Hematopoietic multipotent progenitor cell treated with erythropoietin and hydrocortisone succinate and interleukin-3 and kit ligand, for 8 days (in vitro differentiated cells): ENCODE measurements at places on chromosomes 16 and 17.
A peak's percentile ranks its signal among the peaks of the same experiment; 100 is the strongest.

GRCh38 chr17:31007695-31008373 is 37.0 kb downstream of the RNF135 start:
- no peak for DNase-seq

DNA sequence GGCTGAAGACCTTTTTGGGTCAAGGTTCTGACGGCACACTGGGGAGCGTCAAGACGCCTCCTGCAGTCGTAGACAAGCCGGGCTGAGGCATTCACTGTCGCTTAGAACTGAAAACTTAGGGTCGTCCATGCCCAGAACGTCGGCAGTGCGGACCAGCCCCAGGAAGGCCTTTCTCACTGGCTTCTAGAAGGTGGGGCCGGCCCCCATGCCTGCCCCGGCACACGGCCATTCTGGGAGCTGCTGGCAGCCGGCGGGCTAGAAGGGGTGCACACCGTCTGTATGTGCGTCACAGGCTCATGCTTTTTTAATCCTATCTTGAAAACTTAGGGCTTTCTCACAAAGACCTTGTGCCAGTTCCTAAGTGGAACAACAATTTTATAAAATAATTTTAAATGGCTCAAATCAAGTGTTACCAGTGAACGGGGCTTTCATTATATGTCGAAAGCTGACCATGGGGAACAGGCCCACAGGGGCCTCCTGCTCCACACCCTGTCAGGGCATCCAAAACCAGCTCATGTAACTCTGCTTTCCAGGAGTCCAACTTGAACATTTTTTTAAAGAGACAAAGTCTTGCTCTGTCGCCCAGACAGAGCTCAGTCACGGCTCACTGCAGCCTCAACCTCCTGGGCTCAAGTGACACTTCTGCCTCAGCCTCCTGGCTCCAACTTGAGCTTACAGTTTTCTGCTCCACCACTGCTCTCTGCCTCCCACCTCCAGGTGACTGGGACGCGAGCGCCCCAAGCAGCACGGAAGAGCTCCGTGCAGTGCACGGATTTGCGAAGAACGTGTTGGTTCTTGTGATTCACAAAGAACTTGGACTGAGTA is 111.2 kb downstream of the ANKRD11 start:
- DNase-seq = no peak

DNA sequence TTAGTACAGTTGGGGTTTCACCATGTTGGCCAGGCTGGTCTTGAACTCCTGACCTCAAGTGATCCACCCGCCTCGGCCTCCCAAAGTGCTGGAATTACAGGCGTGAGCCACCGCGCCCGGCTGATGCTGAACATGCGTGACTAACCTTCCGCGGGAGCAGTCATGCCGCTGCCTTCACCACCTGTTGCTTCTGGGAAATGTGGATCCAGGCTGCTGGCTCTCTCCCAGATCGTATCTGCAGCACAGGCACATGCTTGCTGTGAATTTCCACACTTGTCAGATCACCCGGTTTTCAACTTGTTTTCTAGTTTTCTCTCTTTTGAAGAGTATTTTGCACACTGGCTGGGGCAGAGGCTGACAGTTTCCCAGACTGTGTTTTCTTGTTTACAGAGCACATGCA is 97.9 kb downstream of the ADCY9 start:
- no peak for DNase-seq

GRCh38 chr16:53415504-53415903 is 18.8 kb upstream of the RBL2 start:
- DNase-seq = no peak

DNA sequence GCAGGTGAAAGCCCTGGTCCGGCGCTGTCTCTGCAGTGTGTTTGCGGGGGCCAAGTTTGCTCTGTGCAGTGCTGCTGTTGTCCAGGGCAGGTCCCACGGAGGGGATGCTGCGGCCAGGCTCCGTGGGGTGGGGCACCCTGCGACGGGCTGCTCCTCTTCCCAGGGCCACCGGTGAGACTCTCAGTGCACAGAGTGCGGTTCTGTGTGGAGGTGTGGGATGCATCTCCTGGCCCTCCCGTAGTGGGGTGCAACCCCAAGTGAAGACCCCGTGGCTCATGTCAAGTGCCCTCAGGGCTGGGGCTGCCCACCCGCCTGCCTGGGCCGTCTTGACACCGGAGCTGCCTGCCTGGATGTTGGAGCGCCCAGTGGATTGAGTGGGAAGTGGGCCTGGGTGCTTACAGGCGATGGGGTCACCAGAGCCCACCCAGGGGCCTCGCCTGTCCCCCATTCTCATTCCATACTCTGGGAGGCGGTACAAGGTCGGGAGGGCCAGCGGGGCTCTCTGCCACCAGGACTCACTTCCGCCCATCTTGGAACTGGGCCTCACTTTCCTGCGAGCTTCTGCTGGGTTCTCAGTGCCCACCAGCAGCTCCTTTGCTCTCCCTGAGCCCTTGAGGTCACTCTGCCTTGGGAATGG is 119.9 kb downstream of the BANP start:
- no peak for DNase-seq

GRCh38 chr17:9414471-9414870 is 161.1 kb downstream of the STX8 start:
- no peak for DNase-seq

GRCh38 chr16:84545114-84545737 is 40.8 kb upstream of the MEAK7 start:
- no peak for DNase-seq

DNA sequence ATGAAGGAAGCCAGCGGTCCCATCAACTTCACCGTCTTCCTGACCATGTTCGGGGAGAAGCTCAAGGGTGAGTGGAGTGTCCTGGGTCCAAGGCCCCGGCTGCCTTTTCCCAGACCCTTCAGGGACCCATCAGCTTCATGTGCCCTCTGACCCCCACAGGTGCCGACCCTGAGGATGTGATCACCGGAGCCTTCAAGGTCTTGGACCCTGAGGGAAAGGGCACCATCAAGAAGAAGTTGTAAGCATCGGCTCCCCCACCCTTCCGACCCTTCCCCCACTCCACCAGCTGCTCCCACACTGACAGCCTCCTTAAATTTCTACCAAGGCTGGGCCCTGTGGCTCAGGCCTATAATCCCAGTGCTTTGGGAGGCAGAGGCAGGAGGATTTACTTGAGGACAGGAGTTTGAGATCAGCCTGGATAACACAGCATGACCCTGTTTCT is 1.9 kb downstream of the MYL11 start:
- DNase-seq = no peak

GRCh38 chr17:12250973-12251372 is 230.3 kb downstream of the MAP2K4 start:
- no peak for DNase-seq

- no peak for DNase-seq
These were observed 4.3 kb downstream of the SPATA2L start for GRCh38 chr16:89697161-89697615.

- DNase-seq = no peak
These were observed 11.1 kb upstream of the PIK3R5 start for GRCh38 chr17:8976638-8977037.

DNA sequence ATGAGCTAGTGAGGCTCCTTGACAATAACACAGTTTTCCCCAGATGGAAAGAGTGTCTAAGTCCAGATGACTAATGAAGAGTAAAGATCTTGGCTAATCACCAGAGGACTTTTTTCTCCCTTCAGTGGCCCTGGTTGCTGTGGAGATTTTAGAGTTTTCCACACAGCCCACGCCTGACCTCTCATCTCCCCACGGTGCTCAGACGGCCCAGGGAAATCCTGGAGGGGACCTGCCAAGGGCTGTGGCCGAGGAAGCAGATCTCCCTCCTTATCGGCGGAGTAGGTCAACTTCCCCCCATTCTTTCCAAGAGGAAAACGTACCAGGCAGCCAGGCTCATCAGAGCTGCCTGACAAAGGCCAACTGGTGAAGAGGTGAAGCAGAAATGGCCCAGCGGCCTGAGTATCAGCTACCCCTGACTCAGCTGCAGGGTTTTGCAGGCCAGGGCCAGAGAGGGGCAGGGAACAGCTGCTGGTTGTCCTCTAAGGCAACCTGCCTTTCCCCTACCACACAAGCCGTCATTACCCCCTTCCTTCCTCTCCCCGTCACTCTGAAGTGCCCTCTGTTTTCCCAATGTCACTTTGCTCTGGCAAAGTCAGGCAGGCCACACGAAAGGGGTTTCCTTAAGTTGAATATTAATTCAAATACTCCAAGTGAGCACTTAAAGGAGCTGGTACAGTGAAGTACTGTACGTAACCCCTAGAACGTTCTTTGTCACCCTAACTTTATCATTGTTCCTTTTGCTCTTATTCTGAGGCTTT is 140.2 kb upstream of the ADAMTS18 start:
- DNase-seq = no peak

GRCh38 chr17:66448026-66448639 is 145.7 kb downstream of the PRKCA start:
- no peak for DNase-seq

- DNase-seq = no peak
These were observed 12.0 kb upstream of the CDYL2 start for GRCh38 chr16:80816356-80816755.

- DNase-seq = no peak
These were observed 35.1 kb downstream of the MARF1 start for GRCh38 chr16:15607700-15608396.

GRCh38 chr16:10756574-10756973 is 12.9 kb downstream of the NUBP1 start:
- no peak for DNase-seq

GRCh38 chr16:54455030-54455725 is 168.6 kb upstream of the IRX3 start:
- no peak for DNase-seq

GRCh38 chr16:49527611-49528010 is 154.0 kb downstream of the C16orf78 start:
- no peak for DNase-seq

DNA sequence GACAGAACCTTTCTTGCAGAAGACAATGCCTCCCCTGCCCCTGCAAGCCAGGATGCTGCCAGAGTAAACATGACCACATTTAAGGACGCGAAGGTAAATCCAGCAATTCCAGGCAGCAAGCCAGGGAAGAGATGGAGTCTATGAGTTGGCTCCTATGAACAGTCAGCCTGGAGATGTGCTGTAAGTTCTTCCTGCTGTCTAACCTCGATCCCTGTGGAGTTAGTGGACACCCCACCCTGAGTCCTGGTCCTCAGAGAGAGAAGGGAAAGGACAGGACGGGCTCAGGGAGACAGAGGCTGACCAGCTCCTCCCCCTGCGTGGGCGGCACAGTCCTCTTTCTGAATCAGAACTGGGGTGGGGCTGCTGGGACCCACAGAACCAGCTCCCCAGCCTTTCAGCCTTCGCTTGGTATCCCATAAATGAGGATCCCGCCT is 24.9 kb downstream of the CDC42EP4 start:
- no peak for DNase-seq

DNA sequence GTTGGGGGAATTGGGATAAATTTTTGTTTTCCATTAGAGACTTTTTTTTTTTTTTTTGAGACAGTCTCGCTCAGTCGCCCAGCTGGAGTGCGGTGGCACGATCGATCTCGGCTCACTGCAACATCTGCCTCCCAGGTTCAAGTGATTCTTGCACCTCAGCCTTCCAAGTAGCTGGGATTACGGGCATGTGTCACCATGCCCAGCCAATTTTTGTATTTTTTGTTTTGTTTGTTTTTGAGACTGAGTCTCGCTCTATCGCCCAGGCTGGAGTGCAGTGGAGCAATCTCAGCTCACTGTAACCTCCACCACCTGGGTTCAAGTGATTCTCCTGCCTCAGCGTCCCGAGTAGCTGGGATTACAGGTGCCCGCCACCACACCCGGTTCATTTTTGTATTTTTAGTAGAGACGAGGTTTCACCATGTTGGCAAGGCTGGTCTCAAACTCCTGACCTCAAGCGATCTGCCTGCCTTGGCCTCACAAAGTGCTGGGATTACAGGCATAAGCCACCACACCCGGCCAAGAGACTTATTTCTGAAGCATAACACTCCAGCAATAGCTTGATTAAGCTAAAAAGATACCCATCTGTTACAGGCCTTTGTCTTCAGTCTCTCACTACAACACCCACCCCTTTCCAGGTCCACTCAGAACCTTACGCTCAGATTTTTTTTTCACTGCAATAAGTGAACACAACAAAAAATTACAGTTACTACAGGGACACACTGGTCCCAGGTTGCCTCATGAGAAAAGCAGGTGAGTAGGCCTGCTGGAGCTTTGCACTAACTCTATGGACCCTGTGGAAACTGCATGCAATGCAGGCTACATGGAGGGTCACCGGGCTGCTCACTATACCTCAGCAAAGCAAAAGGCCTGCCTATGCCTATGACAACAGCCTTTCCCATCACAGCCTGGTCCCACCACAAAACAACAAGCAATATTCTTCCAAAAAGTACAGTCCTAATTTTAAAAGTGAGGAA is 34.6 kb downstream of the KANSL1 start:
- no peak for DNase-seq

DNA sequence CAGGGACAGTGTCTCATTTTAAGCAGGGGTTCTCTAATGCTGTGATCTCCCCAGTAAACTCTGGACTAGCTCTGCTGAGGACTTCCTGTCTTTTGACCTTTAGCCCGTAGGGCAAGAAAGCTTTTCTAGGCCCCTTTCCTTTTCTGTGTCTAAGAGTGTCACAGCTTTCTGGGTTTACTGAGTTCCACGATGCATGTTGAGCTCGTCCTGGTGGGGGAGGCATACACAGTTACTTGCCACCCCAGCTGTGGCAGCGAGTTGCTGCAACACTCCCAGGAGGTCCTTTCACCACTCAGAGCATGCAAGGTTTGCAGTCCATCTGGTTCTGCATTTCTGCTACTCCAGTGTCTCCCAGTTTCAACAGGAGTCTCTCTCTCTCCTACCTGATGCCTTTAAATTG is 23.7 kb downstream of the NOD2 start:
- no peak for DNase-seq

DNA sequence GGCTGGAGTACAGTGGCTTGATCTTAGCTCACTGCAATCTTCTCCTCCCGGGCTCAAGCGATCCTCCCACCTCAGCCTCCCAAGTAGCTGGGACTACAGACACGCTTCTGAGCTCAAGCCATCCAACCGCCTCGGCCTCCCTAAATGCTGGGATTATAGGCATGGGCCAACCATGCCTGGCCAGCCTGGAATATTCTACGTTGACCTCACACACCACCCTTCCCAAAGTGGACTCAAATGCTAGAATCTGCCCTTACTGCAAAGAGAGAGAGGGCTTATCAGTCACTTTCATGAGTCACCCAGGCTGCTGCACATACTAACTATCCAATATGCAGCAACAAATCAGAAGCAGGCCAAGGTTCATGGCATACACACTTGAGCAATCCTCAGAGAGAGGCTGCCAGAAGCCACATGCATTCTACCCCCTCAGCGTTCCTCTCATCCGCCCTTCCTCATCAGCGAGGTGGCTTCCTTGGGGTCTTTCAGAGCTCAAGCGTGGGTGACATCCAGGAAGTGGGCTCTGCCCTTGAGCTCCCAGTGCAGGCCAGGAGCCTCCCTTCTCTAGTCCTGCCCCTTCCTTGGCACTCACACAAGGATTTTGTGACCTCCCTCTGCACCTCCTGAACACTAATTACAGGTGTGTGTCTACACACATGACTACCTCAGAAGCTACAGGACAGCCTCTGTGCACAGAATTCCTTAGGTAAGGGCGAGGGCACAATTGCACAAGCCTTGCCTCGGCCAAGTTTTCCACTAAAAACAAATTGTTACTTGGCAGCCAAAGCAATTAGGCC is 24.8 kb upstream of the SIAH1 start:
- peak; percentile 7 for DNase-seq

- DNase-seq = no peak
These were observed 78.1 kb upstream of the CRHR1 start for GRCh38 chr17:45706033-45706432.
